ENCODE measurements at places on chromosomes 3 and 15.

GRCh38 chr3:152454076-152454875 is 185.5 kb downstream of the MBNL1 start:
- DNase-seq = no peak

GRCh38 chr15:50248994-50249582 is 16.4 kb downstream of the HDC start:
- DNase-seq = no peak

- DNase-seq = no peak
These were observed 13.2 kb upstream of the PCSK6 start for GRCh38 chr15:101502572-101503295.

- DNase-seq = no peak
These were observed 32.6 kb downstream of the MAGEF1 start for GRCh38 chr3:184679056-184679816.

- DNase-seq = no peak
These were observed 46.0 kb downstream of the CCNL1 start for GRCh38 chr3:157113832-157114505.

DNA sequence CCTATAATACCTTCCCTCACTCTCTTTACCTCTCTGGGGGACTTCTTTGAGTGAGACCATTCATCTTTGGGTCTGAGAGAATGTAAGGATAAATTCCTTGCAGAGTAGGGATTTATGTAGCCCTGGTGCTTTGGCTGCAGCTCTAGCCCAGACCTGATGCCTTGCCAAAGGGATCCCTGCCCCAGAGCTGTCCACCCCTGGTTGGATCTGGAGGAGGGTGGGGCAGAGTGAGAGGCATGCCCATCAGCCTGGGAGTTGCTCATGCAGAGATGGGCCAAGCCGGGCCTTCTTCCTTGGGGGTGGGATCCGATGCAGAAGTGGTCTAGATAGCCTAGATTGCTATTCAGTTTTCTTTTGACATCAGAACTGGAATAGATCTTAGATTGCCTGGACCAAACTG is 31.5 kb downstream of the RTP1 start:
- no peak for DNase-seq

DNA sequence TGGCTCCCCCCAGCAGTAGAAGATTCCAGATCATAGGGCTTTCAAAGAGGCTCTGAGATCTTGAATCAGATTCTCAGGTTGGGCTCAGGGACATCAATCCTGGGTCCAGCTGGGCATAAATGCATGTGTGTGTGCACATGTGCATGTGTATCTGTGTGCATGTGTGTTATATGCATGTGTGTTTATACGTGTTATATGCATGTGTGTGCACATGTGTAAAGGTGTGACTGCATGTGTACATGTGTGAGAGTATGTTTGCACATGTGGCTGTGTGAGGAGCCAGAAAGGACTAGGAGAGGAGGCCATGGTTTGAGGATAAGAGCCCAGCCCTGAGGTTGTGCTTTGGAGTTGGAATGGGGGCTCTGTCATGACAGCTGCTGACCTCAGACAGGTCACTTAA is 1.8 kb upstream of the MAPKAPK3 start:
- no peak for DNase-seq

GRCh38 chr3:42651248-42652091 is 2.0 kb upstream of the ZBTB47 start:
- no peak for DNase-seq

DNA sequence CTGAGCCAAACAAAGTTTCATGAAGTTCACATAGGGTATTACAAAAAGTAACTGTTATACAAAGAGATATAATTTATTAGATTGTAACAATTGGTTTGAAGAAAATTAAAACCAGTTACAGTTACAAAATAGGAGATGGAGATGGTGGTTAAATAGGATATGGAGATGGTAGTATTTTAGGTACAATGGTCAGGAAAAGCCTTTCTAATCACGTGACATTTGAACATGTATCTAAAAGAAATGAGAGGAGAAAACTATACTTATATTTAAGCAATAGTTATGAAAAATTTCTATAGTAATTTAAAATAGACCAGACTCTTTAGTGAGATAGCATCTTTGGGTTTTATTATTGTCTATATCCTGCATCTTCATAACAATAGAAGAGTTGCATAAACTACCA is 312.9 kb downstream of the RBMS3 start:
- DNase-seq = no peak

GRCh38 chr3:126126811-126127431 is 43.0 kb upstream of the SLC41A3 start:
- DNase-seq = no peak

DNA sequence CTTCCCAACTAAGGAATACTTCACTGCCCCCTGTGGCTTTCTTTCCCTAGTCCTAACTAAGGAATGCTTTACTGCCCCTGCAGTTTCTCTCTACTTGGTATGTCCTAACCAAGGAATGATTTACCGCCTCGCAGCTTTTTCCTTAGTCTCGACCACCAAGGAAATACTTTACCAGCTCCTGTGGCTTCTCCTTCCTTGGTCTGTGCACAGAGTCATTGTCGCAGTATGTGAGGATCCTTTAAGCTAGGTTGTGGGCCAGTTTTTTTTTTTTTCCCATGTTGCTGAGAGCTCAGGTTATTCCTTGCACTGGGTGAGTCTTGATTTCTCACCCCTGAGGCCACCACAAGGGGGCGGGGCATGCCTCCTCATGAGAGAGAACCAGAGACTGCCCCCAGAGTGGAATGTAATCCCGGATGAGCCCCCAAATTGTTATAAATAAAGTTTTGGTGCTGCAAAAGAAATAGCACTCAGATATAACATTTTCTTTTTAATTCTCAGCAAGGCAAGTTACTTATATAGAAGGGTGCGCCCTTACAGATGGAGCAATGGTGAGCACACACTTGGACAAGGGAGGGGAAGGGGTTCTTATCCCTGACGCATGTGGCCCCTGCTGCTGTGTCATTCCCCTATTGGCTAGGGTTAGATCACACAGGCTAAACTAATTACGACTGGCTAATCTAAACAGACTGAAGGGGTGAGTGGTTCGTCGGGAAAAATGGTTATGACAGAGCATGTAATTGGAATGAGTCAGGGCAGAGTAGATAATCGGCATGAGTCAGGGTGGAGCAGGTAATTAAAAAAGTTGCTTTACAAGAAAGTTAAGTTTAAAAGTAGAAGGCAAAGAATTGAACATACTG is 27.0 kb downstream of the NDUFB4 start:
- no peak for DNase-seq

DNA sequence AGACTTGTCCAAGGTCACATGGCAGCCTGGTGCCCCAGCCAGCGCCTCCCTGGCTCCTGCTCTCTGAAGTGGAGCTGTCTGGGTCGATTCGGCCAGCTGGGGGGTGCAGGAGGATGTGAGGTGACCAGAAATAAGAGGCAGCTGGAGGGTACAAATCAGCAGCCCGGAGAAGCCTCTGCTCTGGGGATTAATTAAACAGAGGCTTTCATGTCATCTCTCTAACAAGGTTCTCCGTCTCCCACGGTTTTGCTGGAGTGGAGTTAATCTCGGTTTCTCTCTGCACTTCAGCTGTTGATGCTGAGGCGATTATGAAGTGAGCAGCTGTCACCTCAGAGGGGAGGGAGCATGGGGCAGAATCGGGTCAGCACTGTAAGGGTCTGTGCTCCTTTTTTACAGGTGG is 236.8 kb downstream of the TLE3 start:
- DNase-seq = no peak

DNA sequence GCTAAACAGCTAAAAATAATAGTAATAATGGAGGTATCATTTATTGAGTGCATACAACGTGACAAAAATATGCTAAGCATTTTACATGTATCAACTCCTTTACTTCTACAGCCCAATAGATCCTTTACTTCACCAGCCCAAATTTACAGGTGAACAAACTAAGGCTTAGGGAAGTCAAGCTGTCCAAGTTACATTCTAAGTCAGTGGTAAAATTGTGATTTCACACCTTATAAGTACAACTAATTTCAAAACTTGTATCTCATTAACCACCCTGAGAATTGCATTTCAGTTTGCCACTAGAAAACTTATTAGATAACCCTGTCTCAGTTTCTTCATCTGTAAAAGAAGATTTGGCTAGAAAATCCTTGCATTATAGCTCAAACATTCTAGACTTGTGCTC is 10.7 kb downstream of the SLC33A1 start:
- DNase-seq = no peak

DNA sequence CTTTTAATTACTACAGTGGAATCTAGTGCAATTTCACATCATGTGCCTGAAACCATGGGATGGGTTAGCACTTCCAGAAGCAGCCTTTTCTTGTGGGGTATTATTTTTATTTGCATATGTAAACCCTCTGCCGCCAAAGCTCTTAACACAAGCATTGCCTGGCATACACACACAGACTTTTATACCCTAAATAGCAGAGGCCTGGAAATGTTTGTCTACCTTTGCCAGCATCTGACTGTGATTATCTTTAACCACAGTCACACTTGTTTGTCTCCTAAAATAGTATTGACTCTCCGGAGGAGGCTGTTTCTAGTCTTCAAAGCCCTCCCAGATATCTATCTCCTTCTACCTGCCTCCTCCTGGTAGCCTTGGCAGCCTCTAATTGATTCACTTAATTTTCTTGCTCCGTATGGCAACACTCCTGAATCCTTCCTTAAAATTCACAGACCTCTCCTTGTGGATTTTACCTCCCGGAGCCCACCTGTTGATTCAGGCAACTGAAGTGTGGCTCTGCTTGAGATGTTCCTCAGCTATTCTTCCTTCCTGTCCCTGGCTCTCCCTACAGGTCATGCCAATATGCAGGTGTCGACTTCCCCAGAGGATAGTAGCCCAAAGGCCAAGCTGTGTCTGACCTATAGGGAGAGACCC is 127.1 kb upstream of the UMPS start:
- no peak for DNase-seq

DNA sequence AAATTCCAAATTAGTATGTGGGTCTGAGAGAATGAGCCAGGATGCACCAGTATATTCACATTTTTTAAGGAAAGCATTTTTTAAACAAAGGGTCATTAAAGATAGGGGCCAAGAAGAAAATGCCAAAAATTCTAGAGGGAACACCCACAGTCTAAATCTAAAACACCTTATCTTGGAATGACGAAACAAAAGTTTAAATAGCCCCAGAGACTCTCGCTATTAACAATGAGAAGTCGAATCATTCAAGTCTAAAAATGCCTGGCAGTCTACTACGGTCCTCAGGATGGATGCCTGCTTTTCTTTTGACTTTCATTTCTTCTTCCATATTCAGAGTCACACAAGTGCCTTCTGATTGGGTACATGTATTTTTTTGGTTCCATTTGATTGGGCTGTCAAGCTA is 66.3 kb downstream of the SSUH2 start:
- no peak for DNase-seq

- DNase-seq = no peak
These were observed 68.2 kb downstream of the ASB7 start for GRCh38 chr15:100670505-100671021.

GRCh38 chr3:12471241-12471640 is 13.0 kb upstream of the TSEN2 start:
- no peak for DNase-seq

- no peak for DNase-seq
These were observed 24.6 kb downstream of the ACAA1 start for GRCh38 chr3:38112378-38112761.

DNA sequence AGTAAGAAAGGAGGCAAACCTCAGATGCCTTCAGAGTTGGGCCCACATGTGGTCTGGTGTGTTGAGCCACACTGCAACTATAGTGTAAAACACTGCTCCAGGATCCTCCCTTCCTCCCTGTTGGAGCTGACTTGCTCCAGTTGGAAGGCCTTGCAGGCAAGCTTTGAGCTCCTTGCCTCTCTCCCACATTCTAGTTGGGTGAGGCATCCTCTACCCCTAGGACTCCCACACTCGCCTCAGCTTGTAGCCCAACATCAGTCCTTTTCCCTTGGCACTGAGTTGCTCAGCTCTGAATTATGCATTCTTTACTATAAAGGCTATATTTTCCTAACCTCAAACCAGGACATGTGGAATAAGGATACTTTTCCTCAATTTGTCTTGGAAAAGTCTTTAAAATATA is 143.9 kb downstream of the NECTIN3 start:
- DNase-seq = no peak

DNA sequence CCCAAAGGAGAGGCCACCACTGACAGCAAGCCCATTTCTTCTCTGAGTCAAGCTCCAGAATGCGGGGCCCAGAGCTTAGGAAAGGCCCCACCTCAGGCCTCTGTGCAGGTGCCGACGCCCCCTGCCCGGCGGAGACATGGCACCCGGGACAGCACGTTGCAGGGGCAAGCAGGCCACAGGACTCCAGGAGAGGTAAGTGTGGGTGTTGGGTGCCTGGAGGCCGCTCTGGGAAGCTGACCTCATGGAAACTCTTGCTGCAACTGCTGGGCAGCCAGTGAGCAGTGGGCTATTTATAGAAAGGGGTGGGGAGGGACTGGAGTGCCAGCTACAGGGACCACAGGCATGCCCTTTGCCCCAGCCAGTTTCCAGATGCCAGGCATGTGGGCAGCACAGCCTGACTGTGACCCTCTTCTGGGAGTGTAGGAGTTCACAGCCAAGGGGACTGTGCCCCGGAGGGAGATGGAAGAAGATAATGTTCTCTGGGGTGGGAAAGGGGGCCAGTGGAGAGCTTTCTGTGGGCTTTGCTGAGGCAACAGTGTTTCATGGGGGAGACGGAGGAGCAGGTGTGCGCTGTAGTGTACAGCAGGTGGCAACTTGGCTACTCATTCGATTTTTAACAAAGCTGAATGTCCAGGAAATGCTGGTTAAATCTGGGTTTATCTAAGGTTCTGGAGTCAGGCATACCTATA is 23.7 kb downstream of the ALPK3 start:
- DNase-seq = no peak

DNA sequence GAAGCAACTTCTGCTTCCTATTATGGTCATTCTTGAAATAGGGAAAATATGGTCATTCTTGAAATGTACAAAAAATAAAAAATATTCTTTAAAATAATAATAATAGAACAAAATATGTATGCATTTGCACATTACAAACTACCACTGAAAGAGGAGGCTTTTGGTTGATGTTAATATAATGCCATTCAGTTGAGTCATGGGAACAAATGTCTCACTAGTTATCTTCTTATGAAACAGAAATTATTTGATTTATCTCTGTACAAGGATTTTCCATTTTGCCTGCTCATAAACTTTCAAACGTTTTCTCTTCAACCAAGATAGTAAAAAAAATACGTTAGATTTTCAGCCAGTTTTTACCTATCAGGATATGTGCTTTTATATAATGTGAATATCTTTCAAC is 1662.7 kb downstream of the OTOL1 start:
- DNase-seq = no peak

DNA sequence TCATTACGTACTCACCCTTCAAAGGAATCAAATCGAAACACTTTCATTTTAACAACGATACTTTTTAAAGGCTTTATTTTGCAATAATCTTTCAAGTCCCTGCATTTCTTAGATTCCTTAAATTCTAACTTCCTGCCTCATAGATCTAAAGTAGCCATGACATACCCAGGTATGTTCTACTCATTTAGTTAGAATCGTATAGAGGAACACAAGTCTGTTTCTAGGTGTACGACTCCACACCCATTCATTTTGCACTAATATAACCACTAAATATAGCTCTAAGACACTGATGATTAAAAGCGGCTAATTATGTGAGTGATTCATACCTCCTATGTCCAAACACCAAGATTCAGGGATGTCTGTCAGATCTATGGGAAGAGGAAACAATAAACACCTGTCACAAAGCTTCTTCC is 1.3 kb downstream of the ATP13A3 start:
- DNase-seq = no peak

GRCh38 chr3:129304962-129305222 is 26.2 kb downstream of the HMCES start:
- no peak for DNase-seq
